Head of caudate nucleus (tissue), 42 donors: ENCODE measurements at places on chromosomes 6 and 20.

GRCh38 chr6:162056745-162057144 is 670.8 kb downstream of the PRKN start:
- DNase-seq = no peak

- DNase-seq = no peak
These were observed 141.1 kb downstream of the CEBPB start for GRCh38 chr20:50331469-50332363.

DNA sequence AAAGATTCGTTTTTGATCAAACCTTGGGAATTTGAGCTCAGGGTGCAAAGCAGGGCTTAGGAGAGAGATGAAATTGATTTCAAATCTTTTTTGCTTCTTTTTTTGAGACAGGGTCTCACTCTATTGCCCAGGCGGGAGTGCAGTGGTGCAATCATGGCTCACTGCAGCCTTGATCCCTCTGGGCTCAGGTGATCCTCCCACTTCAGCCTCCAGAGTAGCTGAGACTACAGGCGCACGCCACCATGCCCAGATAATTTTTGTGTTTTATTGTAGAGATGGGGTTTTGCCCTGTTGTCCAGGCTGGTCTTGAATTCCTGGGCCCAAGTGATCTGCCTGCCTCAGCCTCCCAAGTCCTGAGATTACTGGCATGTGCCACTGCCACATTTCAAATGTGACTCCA is 58.7 kb downstream of the DOK5 start:
- no peak for DNase-seq

GRCh38 chr6:32844839-32845383 is 1.1 kb upstream of the PSMB8 start:
- DNase-seq = no peak

GRCh38 chr6:149284904-149285303 is 32.6 kb upstream of the TAB2 start:
- DNase-seq = no peak

DNA sequence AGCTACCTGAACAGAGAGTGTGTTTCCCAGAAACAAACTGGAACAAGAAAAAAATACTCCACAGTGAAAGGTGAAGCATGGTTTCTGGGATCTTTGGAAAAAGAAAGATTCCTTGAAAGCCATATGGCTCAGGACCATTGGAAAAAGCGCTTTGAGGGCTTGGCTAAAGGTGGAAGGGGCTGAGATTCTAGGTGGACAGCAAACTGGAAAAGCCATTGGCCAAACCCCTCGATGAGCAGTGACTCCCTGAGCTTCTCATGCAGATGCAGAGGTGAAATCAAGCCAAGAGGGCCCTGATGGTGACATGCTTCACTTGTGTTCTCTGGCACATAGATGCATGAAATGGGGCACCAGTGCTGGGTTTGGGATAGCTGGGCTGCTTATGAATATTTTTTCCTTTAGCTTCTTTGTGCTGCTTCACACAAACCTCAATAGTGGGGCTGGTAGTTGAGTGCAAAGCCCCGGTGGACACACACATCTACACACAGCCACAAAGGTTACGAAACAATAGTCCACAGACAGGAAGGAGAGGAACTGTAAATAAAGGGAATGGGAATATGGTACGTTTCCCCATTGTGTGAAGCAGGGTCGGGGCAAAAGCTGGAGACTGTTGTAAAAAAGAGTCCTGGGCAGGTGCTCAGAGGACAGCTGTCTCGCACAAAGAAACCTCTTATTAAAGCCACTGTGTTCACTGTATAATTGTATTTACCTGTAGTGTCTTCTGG is 117.8 kb downstream of the FOXA2 start:
- no peak for DNase-seq

DNA sequence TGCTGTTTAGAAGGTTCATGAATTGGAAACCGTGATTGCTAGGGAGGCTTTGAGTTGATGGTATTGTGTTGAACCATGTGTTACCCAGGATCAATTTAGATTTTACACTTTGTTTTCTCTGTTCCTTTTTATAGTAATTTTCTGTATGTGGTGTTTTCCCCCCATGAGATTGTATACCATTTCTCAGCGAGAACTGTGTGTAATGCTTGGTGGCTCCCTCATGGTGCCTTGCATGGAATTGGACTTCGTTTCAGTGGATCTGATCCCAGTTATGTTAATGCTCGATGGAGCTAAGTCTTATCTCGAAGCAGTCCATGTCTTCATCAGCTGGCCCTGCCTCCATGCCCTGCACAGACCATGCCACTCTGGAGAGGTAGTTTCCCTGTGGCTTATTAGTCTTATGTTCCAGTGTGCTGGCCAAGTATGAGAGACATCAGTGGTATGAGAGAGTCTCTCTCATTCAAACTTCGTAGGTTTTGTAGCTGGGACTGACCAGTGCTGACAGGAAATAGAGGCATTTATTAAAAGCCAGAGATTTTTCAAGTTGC is 18.7 kb downstream of the PTPN1 start:
- no peak for DNase-seq

DNA sequence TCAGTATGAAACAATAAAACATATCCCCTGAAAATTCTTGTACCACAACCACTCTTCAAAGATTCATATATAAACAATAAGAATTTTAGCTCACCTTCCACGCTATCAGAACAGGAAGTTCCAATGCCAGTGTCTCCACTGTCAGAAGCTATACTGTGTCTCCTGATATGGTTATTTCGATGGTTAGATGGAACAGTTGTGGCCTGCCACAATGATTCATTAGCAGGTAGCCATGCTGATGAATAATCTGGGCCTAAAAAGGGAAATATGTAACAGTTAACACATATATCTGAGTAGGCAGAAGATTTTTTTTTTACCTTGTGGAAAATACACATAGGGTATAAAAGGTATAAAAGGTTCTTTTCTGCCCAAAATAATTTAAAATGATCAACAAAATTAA is 19.0 kb downstream of the CEP85L start:
- DNase-seq = no peak

DNA sequence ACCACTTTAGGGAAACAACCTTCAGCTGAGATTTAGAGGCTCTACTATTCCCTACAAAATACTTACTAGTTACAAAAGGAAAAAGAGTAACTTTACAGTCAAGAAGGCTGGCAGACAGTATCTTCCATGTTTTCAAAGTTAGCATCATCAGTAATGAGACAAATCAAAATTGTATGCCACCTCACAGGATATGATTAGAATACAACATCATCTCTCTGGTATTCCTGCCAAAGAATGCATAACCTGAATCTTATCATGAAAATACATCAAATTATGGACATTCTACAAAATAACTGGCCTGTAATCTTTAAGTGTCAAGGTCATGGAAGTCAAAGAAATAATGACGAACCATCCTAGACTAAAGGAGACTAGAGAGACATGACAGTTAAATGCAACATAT is 38.4 kb downstream of the CDK5RAP1 start:
- DNase-seq = no peak

DNA sequence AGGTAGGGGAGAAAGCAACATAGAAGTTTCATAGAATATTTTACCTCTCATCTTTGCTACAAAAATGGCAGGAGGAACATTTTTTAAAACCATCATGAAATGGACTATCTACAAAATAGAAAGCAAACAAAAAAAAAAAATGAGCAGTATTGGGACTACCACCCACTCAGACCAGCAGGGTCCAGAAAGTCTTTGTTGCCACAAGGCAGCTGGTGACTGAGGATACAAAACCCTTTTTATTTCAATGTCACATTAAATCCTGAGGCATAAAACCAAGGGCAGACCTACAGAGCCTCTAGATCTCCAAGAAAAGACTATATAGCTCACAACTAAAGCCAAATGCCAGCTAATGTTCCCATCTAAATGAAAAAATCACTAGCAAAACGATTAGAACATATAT is 282.2 kb downstream of the PTPRK start:
- peak; percentile 40 for DNase-seq

- no peak for DNase-seq
These were observed 17.9 kb downstream of the C6orf15 start for GRCh38 chr6:31094389-31094881.

- no peak for DNase-seq
These were observed 31.3 kb downstream of the KCNK15 start for GRCh38 chr20:44776980-44777379.

DNA sequence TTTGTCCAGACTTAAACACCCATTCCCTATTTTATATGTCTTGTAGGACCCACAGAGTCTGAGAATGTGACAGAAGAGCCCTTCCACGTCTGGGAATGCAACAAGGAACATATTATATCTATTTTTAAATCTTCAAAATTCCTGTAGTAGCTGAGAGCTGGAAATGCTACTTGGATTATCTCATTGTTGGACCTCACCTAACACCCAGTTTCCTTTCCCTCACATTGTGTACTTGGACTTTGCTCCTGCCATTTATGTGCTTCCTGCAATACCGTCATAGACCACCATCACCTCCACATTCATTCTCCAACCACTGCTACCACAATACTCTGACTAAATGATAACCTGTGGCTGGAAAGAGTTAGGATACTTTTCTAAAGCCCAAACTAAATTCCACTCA is 335.4 kb downstream of the COL12A1 start:
- DNase-seq = no peak

DNA sequence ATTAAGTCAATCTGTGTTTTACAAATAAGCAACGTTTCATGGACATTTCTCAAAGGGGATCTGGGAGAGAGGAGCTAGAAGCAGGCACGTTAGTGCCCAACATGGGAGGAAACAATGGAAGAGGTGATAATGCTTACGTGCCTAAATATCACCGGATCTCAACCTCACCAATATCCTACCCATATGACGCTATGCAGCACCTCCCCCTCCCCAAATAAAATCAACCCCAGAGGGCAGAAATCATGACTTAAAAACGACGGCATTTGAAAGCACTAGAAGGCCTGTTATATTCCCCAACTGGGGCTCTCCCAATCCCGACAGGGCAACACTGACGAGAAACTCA is 425 bp downstream of the HBS1L start:
- DNase-seq = no peak

DNA sequence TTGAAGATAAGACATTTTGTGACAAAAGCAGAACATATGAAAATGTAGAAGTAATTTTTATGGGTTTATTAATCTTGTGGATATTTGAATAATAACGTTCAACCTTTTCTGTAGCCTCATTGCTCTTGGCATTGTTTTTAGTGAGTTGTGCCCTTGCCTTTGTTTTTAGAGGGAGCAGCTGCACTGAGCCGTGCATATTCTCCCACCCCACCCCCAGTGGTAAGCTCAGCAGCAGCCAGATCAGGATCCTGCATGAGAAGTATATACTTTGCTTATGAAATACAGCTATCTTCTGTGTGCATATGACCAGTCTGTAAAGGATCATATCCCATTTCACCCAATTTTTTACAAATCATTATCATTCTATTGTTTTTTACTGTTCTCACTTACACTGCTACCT is 184.2 kb downstream of the COL9A1 start:
- no peak for DNase-seq

- no peak for DNase-seq
These were observed 44.0 kb upstream of the NNAT start for GRCh38 chr20:37477041-37477440.

DNA sequence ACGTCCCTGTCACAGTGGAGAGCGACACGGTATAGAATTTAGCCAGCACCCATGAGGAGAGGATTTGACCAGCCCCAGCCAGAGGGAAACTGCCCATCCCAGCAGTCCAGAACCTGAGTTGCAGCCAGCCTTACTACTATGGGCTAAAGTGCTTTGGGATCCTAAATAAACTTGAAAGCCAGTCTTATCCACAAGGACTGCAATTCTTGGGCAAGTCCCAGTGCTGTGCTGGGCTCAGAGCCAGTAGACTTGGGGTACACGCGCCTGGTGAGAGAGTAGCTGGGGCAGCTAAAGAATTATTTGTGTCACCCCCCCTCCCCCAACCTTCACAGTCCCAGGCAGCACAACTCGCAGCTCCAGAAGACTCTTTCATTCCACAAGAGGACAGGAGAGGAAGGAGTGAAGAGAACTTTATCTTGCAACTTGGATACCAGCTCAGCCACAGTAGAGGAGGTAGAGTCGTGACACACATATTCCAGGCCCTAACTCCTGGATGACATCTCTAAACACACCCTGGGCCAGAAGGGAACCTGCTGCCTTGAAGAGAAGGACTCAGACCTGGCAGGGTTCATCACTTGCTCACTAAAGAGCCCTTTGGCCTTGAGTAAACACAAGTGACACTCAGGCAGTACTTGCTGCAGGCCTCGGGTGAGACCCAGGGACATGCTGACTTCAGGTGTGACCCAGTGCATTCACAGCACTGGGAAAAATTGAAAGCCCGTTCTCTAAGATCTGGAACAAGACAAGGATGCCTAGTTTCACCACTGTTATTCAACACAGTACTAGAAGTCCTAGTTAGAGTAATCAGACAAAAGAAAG is 100.3 kb downstream of the REV3L start:
- DNase-seq = peak; percentile 51

DNA sequence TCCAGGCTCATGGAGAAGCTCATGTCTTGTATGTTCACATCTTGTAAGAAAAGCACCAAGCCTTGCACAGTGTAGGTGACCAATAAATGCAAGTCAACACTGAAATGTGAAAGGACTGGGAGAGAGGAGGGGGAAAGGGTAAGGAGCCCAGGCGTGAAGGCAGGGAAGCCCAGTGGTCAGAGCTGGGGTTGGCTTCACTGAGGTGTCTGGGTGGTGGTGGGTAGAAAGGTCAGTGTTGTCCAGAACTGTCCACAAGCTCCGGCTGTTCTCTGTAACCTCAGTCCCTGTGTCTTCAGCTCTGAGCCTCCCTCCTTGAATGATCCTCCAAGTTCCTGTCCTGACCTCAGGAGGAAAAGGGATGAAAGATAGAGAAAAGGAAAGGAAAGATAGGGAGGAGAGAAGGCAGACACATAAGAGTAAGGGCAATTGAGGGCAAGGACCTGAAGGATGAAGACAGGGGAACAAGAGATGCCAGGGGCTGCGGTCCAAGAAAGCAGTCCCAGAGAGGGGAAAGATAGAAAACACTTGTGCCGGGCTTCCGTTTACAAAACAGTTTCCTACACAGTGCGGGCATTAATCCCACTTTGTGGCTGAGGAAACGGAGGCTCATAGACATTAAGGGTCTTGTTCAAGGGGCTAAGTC is 2.4 kb upstream of the TNXB start:
- no peak for DNase-seq

DNA sequence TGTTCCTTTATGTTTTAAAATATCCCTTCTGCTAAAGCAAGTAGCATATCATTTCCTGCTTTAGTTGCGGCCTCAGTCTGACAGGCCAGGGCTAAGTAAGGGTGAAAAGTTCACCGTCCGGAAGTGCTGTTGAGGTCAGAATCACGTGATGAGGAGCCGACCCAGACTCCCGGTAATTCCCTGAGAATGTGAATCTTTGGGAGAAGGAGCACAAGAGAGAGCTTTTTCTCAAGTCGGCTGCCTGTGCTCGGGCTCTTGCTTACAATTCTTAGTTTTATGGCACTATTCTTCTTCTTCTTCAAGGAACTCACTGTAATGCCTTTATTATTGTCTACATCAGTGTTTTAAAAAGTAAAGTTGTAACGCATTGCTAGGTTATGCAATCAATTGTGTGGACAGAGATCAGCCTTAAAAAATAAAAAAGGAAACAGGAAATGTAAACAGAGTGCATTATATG is 309.3 kb downstream of the PRL start:
- peak; percentile 7 for DNase-seq

DNA sequence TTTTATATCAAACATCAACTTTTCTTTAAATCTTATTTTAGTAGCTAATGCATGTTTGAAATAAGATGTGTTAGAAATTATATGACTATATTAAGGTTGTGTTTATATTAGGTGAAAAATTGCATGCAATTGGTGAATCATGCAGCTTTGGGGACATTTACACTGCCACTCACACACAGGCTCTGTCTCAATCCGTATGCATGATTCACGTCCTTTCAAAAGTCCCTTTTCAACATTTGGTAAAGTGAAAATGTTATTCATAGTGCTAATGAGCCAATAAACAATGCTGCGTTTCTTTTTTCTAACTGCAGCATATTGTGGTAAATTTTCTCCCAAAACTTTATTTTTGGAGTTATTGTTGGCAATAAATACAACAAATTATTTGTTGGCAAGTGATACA is 198.0 kb downstream of the FUT9 start:
- no peak for DNase-seq
